ENCODE measurements at places on chromosomes 13 and 19. TPM values are rescaled to one million over a fixed set of nuclear protein-coding genes. Genes with fewer than 3 reads are reported as not detected.

DNA sequence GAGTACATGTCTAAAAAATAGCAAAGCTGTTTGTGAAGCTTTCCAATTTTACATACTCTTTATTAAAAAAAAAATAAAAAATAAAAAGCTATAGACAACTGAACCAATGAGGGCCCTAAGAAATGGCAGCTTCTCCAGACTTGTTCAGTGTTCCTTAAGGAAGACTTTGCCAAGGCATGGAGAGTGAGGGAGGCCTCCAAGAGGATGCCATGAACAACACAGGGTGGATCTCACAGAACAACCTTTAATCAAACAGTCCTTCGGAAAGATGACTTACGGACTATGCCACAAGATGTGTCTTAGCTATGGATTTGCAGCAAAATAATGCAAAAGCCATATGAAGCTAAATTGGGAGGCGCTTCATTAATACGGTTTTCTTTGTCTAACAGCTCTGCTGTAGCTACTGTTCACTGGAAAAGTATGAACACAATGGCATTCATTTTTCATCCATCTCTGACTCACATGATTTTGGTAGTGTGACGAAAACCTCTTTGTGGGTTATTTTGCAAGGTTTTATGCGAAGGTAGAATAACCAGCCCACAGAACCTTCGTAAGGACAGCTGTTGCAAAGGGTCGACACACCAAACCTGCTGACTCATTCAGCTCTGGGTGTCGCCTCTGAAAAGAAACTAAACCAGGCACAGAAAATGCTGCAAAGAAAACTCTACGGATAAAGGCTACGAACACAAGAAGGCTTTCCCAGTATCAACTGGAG lies 27.7 kb downstream of the EFNB2 start:
- no peak for DNase-seq

GRCh38 chr19:900302-901111 lies 7.2 kb downstream of the RNU6-9 start:
- no peak for DNase-seq

DNA sequence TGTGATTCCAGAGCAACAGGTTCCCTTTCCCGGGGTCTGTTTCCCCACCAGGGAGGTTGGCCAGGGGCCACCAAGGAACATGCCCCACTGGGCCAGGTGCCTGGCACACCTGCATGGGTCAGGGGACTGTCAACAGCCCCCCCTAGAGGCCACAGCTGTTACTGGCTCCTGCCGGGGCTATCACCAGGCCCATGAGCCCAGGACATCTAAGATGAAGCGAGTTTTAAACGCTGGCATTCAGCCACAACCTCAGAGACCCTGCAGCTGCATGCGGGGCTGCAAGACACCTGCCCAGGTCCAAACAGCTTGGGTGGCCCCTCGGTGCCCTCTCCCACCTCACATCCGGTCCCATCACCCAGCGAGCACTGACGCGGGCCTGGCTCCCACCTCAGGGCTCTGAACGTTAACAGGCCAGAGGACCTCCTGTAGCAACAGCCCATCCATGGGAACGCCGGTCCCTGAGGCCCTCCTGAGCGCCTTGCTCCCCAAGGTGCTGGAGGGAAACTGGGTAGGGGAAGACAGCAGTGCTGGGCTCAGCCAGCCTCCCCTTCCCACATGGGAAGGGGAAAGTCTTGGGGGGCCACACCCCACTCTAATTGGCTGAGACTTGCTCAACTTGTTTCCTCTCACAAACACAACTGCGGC lies 12.0 kb downstream of the KHSRP start:
- DNase-seq = no peak

DNA sequence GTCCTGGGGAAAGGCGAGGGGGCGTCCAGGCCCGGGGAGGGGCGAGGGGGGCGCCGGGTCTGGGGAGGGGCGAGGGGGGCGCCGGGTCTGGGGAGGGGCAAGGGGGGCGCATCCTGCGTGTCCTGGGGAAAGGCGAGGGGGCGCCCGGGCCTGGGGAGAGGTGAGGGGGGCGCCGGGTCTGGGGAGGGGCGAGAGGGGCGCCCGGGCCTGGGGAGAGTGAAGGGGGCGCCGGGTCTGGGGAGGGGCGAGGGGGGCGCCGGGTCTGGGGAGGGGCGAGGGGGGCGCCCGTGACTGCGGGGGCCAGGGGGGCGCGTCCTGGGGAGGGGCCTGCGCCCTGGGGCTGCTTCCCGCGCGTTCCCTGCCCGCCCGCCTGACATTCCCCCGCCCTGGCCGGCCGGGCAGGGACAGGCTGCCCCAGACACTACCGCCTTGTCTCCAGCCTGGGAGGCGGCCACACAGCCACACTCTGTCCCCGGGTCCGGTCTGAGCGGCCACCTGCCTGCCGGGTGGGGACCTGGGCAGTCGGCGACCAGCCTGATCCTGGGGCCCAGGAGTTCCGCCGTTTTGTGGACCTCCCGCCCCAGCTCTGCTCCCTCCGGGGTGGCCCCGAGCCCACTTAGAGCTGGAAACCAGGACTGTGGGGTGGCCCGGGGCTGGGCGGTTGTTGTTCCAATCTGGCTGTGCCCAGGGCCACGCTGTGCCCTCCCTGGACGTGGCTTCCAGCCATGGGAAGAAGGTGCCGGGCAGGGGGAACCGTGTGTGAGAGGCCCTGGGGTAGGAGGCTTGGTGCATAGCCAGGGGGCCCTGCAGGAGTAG lies 11.8 kb downstream of the PALM start:
- no peak for DNase-seq

DNA sequence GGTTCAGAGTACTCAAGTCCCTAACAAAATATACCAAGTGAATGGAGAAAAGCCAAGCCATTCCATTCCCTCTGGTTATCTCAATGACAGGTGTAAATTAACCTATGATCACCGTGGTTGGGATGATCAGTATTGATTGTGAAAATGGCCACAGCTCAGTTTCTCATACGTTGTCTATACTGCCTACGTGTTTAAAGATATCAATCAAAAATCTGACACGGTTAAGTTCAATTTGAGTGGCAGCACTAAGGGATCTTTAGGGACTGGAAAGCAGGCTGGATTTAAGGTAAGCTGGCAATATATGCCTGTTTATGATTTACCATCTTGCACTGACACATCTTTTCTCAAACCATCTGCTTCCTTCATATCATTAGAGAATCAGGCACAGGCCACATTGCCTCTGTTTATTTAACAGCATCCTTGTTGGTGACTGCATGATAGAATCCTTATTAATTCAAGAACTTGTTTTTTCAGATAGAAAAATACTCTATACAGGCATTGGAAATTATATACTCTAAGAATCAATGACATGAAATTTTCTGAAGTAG lies 907.9 kb downstream of the PCDH9 start:
- no peak for DNase-seq

GRCh38 chr19:18231775-18232174 lies 5.5 kb upstream of the PDE4C start:
- DNase-seq = no peak

DNA sequence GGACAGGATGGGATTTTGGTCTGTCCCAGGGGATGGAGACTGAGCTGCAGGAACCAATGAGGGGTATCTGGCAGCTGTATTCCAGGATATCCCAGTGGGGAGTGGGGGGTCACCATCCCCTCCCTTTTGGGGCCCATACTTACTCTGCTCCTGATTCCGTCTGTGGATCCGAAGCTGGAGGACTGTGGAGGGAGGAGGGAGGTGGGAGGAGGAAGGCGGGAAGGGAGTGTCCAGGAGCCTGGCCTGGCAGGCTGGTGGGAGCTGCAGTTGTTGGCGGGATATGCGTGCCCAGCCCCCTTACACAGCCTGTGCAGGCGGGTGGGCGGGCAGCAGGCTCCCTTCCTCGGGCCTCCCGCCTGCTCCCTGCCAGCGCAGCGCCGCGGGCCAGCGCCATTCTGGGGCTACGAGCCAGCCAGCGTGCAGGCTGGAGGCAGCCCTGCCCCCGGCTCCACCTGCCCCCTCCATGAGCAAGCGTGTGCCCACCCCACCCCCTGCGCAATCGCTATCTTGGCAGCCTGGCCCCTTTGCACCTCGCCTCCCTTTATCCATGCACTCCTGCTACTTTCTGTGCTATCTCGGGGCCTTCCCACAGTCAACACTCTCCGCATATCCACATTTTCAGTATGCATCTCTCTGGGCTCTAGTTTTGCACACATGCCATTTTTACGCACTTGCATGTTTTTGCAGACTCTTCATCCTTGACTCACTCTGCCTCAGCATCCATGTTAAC lies 2.8 kb downstream of the MAMSTR start:
- no peak for DNase-seq

GRCh38 chr13:114089341-114089740 lies 43.1 kb downstream of the RASA3 start:
- DNase-seq = no peak

DNA sequence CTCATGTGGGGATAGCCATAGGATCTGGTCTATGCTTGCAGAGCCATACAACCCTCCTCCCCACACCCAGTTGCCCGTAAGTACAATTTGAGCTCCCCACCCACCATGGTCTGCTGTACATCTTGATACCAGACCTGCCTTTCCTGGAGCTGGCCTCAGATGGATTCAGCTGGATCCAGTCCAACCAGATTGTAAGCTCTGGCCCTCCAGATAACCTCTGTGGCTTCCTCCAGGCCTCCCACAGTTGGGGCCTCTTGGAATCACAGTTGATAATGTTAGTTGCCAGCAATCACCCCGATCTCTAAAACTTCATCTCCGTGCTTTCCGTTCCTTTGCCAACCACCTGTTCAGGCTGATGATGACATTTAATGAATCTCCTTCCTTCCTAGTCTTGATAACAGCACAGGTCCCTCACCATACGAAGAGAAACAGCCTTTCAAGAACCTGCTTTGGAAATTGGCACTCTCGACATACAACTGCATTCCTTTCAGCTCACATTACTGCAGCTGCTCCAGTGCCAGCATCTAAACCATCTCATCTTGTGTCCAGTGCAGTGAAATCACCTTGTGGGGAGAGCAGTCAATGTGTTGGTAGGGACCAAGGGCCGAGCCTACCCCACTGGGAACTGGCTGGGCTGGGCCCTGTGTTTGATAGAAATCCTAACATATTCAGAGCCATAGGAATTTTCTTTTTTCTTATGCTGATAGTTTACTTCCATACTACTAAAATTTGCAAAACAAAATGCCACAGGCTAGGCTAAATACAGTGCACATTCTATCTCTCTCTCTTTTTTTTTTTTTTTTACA lies 15.1 kb upstream of the FOXO1 start:
- no peak for DNase-seq

- DNase-seq = no peak
Measured at GRCh38 chr13:21749410-21749809, 78.5 kb downstream of the FGF9 start.

DNA sequence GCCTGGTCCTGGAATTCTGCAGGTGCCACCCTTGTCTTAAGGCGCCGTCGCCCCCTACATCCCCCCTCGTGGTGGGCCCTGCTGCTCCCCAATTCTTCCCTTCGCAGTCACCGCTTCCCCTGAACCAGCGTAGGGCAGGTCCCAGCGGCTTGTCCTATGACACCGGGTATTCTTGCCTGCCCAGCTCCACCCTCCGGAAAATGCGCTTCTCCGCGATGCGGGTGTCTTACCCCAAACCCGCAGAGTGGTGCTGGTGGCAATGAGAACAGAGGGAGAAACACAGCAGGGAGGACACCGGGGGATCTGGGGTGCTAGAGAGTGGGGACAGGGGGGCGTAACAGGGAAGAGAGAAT lies 9.0 kb downstream of the ZNF808 start:
- no peak for DNase-seq

- no peak for DNase-seq
Measured at GRCh38 chr13:34208336-34208735, 390.4 kb downstream of the RFC3 start.

DNA sequence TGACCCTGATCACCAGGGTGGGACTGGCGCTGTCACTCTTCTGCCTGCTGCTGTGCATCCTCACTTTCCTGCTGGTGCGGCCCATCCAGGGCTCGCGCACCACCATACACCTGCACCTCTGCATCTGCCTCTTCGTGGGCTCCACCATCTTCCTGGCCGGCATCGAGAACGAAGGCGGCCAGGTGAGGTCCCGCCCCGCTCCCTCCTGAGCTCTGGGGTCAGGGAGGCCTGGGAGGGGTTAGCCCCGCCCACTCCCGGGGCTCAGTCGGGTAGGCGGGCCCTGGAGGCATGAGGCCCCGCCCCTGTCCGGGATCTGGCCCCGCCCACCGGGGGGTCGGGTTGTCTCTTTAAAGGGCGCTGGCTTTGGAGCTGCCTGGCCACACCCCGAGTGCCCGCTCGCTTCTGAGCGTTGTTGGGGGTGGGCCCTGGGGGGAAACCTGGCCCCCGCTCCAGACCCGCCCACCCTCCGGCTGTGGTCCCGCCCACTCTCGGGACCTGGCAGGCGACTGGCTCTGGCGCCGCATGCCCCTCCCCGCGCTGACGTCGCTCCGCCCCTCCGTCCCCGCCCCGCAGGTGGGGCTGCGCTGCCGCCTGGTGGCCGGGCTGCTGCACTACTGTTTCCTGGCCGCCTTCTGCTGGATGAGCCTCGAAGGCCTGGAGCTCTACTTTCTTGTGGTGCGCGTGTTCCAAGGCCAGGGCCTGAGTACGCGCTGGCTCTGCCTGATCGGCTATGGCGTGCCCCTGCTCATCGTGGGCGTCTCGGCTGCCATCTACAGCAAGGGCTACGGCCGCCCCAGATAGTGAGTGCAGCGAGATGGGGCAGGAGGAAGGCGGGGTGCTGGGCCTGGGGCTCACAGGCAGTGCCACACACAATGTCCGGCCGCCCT lies 13.1 kb downstream of the DDX39A start:
- DNase-seq = peak; percentile 89

DNA sequence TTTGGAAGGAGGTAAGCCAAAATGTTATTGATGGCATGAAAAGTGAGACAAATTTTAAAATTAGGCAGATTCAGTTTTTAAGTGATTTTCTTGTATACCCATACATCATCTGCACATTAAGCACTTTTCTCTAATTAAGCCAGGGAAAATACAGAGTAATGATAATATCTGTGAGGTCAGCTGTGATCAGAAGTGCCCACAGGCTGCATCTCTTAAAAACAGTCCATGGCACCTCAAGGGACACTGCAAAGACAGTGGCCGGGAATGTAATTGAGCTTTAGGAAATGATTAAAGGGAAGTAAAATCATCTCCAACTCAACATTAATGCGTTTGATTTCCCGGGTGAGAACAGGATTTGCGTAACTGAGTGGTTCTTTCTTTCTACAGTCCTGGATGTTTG lies 2.0 kb downstream of the COL4A1 start:
- DNase-seq = no peak

- DNase-seq = peak; percentile 75
Measured at GRCh38 chr13:52159159-52159982, at the start of gene NEK3. Gene NEK3, minus strand, starts transcription at chr13:52159597. Its CDS starts 3,406 bp downstream, at chr13:52156191.

DNA sequence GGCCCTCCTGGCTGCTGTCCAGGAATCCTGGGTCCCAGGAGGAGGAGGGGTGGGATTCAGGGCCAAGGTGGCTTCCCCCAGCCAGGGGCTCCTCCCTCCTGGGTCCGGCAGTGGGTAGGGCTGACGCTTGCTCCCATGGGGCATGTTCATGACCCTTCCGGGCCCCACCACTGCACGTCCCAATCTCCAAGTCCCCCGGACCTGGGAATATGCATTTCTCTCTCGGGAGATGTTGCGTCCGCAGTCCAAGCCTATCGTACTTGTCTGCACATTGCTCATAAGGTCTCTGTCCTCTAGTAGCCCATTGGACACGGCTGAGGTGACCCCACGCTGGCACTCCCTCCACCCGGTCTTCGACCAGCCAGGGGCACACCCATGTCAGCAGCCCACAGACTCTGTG lies 192.3 kb downstream of the TEX29 start:
- DNase-seq = no peak

The SWSAP1 gene
- 2.7 TPM for polyA plus RNA-seq

The LGALS14 gene
- not detected for polyA plus RNA-seq

The ZNF568 gene
- polyA plus RNA-seq = 28.0 TPM

The ANKLE1 gene
- 1.5 TPM for polyA plus RNA-seq

The TNFRSF19 gene
- 60.8 TPM for polyA plus RNA-seq

The SMIM44 gene
- not detected for polyA plus RNA-seq

The AMH gene
- 3.2 TPM for polyA plus RNA-seq

The TMEM59L gene
- polyA plus RNA-seq = 2.5 TPM

The FBXO27 gene
- polyA plus RNA-seq = 8.4 TPM
